Anterior cingulate cortex (tissue), 58 donors: ENCODE measurements at places on chromosomes 3 and 15.

DNA sequence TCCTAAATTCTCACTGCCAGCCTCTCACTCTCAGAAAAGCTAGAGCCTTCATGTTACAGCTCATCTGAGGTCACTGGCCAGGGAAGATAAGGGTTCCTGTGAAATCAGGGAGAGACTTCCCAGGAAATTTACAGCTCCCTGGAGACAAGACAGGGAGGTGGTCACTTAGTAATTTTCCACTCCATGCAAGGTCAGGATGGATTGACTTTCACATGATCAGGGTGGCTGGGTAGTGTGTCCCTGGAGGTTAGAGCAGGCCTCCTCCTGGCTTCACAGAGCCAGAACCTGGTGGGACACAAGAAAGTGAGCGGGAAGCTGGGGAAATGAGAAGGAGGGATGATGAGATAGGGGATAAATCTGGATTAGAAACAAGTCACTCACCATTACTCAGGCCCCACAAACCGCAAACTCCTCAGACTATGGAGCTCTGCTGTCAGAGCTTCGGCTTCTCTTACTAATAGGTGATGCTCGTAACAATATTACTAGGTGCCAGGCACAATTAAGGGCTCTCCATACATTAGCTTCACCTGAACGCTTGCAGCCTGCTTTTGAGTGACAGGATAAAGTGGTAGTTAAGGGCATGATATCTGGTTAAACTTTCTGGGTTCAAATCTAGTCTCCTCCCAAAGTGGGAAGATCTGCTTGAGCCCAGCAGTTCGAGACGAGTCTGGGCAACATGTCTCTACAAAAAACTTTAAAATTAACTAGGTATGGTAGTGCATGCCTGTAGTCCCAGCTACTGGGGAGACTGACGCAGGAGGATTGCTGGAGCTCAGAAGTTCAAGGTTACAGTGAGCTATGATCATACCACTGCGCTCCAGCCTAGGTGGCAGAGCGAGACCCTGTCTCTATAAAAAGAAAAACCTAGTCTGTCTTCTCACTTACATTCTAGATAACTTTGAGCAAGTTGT is 24.9 kb downstream of the DUOX2 start:
- no peak for DNase-seq

- DNase-seq = no peak
Observed at GRCh38 chr3:54191220-54191619, 68.9 kb downstream of the CACNA2D3 start.

- no peak for DNase-seq
Observed at GRCh38 chr15:52439470-52439869, 89.2 kb downstream of the MYO5A start.

GRCh38 chr15:77791941-77792340 is 159.2 kb upstream of the LINGO1 start:
- DNase-seq = no peak

DNA sequence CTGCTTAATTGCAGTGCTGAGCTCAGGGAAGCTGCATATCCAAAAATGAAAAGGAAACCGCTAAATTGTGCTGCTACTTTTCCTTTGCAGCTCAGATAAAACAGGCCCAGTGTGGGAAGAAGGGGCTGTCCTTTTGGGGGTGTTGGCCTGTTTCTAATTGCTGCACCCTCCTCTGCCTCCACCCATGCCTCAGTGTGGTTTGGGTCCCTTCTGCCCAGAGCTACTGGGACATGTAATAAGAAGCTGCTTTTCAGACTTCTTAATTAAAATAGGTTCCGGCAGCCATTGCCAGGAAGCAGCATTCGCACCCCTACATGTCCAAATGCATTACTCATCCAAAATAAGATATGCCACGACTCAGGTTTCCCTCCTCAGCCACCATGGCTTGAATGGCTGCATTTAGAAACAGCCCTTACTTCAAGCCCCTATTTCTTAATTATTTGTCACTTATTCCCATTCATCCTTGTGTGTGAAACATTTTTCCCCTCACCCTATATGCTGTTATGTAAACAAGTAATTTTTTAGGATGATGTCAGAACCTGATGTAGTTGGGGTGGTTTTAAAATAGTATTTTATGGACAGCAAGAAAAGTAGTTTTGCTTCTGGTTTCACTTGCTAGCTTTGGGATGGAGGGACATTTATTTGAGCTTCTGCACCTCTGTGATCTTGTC is 235.9 kb upstream of the CTDSPL start:
- no peak for DNase-seq

GRCh38 chr3:133463347-133463860 is 63.5 kb downstream of the BFSP2 start:
- no peak for DNase-seq

- no peak for DNase-seq
Observed at GRCh38 chr15:85025516-85026251, 44.0 kb downstream of the PDE8A start.

DNA sequence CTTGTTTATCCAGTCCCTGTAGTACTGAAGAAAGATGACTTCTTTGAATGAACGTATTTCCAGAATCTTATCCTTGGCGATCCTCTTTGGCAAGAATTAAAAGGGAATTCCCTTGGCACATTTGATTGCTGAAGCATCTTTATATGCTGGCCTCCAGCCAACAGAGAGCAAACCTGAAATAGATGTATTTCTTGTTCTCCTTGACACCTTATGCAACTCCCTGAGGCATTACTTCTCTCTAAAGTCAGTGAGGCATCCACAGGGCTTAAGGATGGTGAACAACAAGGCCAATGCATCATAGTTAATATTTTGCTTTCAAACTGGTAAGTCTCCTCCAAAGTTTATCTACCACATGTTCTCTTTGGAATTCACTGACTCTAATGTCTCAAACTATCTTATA is 450.9 kb upstream of the THRB start:
- DNase-seq = no peak

DNA sequence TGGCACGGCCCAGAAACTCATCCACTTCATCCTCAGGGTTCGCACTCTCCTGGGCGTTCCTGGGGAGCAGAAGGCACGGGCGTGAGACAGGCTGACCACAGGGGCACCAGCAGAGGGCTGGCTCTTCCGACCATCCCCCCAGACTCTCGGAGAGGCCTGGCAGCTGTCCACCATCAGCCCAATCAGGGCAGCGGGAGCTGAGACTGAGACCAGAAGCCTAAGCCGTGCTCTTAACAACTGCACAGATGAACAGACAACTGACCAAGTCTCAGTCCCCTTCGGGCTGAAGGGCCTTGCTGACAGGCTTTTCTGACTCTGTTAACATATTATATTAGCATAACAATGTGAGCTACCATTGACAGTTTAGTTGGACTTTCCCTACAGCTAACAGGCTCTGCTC is 118.0 kb downstream of the SEC22A start:
- DNase-seq = no peak

DNA sequence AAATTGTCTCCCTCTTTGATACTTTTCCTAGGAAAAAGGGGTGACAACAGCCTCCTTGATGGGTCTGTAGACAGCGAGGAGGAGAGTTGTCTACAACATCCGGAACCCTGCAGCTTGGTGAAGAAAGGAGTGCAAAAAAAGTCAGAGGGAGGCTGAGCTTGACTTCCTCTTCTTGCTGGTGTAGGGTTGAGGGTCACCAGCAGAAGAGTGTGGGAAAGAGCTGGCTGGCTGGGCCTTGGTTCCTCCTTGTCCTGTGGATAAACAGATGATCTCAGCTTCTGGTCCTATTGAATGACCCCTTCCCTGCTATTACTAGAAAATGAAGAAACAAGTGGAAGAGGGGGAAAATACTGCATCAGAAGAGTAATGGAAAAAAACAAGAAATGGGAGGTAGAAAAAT is 20.4 kb downstream of the SLC7A14 start:
- DNase-seq = no peak

- no peak for DNase-seq
Observed at GRCh38 chr15:51887887-51888592, 58.6 kb downstream of the TMOD3 start.

DNA sequence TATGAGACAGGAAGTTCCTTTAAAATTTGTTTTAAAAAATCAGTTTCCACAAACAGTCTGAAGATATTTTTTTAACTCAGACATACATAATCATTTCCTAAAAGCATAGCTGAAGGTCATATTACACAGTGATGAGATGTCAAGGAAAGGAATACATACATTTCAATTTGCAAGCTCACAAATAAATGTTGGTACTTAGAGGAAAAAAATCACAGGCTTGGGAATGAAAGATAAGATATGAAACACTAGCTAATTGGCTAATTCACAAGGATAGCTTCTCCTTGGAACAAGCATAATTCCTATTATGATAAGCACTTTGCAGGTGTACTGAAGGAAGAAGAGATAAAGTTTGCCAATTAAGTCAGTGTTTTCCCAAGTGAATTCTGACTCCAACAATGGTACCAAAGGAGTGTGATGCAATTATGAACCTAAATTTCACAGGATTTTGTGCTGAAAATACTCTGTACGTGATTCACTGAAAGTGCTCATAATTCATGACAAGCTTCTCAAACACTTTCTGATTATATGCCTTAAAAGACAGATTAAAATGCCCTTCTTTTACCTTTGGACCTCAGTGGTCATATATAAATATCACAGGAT is 112.4 kb downstream of the FRMD5 start:
- DNase-seq = no peak

DNA sequence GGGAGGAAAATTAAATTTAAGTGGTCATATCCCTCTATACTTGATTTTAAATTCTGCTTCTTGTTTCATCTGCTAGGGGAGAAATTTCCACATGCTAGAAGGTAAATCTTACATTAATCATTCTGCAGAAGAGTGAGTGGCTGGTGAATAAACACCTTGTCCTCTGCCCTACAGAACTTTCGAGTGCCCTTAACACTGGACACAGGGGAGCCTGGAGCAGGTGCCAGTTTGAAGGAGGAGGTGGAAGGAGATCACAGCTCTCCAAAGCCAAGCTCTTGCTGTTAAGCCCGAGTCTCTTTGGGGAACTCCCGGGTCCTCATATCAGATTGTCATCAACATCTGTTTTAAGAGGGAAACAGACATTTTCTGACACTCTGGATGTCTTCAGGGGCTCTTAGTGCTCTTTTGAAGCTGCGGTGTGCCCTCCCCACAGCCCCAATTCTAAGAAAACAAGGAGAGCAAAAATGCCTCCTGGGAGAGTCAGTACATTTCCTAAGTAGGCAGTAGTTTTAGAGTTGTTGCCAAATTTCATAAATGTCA is 31.3 kb downstream of the LAMP3 start:
- DNase-seq = no peak

GRCh38 chr3:14319654-14320182 is 82.7 kb upstream of the SLC6A6 start:
- DNase-seq = no peak

GRCh38 chr3:24828551-24828950 is 333.9 kb upstream of the THRB start:
- DNase-seq = no peak

DNA sequence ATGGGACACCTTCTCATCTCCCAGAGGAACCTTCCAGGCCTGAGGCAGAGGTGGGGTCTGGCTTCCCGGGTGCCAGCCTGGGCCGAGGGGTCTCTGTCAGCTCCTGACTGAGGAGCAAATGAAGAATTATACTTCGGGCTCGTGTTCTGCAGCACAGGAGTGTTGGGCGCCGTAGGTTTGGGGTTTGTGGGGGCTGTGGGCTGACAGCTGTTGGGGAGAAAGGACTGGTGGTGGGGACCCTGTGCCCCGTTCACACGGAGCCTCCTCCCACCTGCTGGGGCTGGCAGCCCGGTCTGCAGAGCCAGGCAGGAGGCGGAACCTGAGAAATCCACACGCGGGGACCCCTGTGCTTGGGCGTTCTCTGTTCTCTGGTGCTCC is 59.7 kb downstream of the ADAMTS7 start:
- no peak for DNase-seq

DNA sequence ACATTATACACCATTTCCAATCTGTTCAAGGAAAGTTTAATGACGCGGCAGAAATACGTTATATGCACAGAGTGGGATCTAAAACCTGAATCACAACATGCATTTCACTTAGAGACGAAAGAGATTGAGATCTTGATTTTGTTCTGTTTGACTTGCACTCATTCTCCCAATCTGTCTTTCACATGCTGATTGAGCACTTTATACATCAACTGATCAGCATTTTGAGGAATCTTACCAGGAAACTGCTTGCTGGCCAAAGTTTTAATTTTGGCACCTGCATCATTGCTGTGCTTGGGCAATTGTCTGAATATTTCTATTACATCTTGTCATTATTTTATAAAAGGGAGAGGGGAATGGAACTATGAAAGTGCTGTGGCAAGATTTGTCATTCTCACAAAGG is 47.7 kb upstream of the ATP10A start:
- DNase-seq = no peak

GRCh38 chr3:127182848-127183714 is 9.8 kb upstream of the PRR23E start:
- DNase-seq = no peak

GRCh38 chr3:105527949-105528348 is 161.2 kb downstream of the ALCAM start:
- no peak for DNase-seq

GRCh38 chr3:41526995-41527573 is 327.8 kb downstream of the CTNNB1 start:
- no peak for DNase-seq

DNA sequence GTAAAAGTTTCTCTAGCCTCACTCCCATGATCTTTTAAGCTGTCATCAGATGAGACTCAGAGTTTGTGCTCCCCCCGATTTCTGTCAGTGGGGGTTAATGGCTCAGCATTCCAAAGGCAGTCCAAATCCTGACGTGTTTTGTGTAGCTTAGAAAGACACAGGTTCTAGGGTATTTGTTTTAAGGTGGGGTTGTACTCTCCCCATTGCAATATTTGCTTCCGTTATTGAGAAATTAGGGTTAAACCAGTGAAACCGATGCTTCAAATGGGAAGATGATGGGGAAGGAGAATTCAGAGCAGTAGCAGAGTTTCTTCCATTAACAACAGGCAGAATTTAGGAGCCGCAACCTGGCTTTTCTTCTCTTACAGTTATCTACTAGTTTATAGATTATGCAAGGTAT is 3.4 kb downstream of the PIGB start:
- DNase-seq = no peak

DNA sequence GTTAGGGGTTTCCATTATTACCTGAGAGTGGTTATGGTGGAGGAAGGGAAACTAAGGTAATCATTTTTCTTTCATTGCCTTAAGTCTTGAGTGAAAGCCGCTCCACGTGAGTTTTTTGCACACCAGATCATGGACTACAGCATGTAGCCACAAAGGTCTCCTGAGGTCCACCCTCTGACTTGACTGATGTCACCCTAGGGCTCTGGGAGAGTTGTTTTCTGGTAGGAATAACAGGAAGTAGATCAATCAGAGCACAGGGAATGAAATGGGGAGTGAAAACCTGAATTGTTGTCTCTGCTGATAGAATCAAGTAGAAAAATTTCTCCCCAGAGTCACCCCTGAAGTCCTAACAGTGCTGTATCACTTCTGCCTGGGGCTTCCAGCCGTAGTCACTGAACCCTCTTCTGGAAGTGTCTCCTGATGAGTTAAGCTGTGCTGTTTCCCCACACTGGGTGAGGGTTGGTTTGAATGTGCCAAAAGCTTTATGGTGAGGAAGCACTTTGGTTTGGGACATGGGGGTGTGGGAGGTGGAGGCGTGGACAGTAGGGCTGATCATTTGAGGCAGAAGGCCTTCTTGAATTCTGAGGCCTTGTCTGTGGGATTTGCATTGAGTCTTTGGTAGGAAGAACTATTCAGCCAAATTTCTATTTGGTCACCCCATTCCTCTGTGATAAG is 64.3 kb downstream of the SLCO3A1 start:
- no peak for DNase-seq

GRCh38 chr3:172310428-172310760 is 137.9 kb downstream of the GHSR start:
- no peak for DNase-seq

GRCh38 chr15:66840615-66841390 is 138.8 kb downstream of the SMAD6 start:
- DNase-seq = no peak
